ENCODE measurements at places on chromosomes 3 and 15.

DNA sequence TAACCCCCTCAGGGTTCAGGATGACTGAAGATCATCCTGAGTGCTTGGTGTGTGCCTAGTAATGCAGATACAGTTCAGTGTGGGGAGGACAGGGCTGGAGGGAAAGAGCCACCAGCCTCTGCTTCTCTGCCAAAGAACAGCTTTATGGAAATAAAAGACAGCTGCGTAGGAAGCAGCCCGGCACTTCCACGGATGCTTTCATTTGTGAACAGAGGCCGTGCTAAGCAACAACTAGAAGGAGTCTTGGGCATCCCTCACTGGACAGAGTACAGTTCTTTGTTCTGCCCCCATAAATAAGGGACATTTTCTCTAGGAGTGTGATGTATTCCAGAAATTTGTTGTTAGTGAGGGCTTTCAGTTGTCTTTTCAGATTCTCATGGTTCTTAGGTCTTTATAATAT, 194.8 kb upstream of the RGMA start:
- DNase-seq, result no peak

DNA sequence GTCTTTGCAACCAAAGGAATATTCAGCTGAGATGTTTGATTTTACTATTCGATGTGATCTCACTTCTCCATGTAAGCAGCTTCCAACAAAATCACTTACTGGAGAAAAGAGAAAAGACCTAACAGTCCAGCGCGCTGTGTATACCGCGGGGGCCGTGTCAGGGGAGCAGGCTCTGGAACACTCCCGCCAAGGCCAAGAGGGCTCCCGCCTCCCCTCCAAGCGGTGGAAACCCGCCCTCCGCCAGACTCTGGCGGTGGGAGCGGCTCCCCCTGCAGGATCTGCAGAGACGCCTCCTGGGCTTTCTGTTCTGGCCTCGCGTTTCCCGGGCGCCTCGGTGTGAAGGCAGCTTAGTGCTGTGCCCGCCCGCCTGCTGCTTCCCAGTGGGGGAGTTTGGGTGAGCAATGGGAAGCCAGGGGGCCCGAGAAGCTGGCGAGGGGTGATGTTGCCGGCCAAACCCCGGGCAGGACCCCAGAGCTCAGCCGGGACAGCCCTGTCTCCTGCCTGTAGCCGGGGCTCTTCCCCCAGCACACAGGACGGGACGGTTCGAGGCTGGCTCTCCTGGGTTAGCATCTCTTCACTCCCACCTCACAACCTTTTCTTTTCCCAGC, 36.3 kb downstream of the CHST14 start:
- DNase-seq, result peak; percentile 62

DNA sequence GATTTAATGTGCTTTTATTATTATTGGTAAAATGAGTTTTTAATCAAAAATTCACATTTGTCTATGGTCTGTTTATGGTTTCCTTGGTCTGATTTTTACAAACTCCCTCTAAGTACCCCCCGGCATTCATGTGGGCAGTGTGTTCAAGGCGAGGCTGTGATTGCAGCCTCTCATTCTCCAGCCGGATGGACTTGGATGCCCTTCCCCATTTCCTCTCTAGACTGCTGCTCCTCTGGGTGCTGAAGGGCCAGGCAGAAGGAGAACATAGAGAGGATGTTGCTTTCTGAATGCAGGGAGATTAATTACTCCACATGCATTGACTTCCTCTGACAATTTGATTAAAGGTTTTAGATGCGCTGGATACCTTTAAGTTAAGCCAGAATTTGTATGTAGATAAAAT, 3.9 kb upstream of the TMC3 start:
- no peak for DNase-seq

DNA sequence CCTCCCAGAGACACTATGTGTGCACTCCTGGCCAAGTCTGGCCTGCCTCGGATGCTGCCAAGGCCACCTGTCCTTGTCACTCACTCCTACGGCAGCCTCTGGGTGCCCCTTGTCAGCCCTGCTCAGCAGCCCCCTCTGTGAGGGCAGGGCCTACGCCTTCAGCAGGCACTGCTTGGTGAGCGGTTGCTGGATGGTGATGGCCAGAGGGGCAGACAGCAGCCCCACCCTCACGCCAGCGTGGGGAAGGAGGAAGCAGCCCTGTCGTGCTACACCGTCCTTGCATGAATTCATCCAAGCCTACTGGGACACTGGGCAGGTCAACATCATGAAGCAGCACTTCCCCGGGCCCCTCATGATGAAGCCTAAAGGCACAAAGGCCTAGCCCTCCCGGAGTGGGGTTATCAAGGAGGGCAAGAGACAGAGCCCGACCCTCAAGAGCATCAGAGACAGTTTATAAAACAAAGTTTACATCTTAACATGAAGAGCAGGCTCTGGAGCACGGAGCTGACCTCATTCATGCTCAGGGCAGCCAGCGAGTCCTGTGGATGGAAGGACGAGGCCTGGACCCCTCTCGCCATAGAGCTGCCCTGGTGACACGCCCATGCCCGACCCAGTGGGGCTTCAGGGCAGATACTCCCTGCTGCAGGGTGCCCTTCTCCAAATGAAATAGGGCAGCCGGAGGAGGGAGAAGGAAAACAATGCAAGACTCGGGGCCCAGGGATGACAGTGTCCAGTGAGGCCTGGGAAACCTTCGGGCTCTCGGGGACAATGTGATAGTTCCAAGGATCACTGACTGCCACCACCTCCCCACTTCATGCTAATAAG, 25.3 kb downstream of the CHDH start:
- DNase-seq, result no peak

GRCh38 chr3:15860014-15860934, 62.5 kb upstream of the ANKRD28 start:
- no peak for DNase-seq

GRCh38 chr15:72197460-72198355, at the start of gene GRAMD2A:
GRAMD2A (minus strand) TSS chr15:72197787.
- no peak for DNase-seq

- DNase-seq, result no peak
Observed at GRCh38 chr15:65611888-65612615, 1.1 kb upstream of the INTS14 start.

DNA sequence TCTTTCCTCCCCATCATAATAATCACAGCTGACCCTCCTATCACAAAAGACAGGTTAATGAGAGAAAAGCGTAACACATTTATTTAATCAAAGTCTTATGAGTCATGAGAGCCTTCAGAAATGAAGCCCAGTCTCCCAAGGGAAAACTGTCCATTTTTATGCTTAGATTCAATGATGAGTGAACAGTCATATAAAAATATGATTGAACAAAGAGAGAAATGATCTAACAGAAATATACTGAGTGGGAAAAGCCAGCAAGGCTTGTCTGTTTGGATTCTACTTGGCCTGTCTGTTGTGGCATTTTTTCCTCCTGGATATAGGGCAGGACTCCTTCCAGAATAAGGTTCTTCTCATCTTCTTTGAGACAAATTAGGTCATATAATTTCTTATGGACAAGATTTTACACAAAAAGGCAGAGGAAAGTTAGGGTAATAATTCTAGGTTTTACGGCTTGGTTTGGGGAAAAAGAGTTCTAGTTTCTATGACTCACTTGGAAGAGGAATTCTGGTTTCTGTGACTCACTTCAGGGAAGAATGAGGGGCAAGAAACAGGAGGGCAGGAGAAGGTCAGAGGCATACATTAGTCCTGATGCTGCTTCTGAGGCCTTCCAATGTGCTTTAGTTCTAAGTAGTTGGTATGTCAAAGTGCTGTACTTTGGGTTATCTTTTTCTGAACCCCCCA, 534.2 kb downstream of the ZIC1 start:
- DNase-seq, result no peak

- DNase-seq, result peak; percentile 19
Observed at GRCh38 chr3:31077021-31077601, 182.7 kb upstream of the GADL1 start.

GRCh38 chr3:25782636-25782937, 656 bp downstream of the NGLY1 start:
- no peak for DNase-seq

GRCh38 chr15:58182460-58183163, 44.4 kb downstream of the AQP9 start:
- no peak for DNase-seq

DNA sequence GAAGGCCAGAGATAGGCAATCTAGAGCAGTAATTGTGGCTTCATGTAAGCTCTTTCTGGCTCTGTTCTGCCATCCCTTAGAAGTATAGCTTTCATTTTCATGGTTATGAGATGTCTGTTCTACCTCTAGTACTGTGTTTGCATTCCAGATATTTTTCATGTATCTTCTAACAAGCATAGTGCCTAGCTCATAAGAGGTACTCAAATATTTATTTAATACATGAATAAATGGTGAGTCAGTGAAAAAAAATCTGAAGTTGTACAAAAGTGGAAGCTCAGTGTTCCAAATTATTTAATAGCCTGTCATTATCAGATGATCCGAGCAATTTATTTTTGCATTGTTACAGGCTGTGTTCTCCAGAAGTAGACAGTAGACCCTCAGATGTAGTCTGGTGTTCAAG, 64.3 kb downstream of the OXSM start:
- DNase-seq, result no peak

DNA sequence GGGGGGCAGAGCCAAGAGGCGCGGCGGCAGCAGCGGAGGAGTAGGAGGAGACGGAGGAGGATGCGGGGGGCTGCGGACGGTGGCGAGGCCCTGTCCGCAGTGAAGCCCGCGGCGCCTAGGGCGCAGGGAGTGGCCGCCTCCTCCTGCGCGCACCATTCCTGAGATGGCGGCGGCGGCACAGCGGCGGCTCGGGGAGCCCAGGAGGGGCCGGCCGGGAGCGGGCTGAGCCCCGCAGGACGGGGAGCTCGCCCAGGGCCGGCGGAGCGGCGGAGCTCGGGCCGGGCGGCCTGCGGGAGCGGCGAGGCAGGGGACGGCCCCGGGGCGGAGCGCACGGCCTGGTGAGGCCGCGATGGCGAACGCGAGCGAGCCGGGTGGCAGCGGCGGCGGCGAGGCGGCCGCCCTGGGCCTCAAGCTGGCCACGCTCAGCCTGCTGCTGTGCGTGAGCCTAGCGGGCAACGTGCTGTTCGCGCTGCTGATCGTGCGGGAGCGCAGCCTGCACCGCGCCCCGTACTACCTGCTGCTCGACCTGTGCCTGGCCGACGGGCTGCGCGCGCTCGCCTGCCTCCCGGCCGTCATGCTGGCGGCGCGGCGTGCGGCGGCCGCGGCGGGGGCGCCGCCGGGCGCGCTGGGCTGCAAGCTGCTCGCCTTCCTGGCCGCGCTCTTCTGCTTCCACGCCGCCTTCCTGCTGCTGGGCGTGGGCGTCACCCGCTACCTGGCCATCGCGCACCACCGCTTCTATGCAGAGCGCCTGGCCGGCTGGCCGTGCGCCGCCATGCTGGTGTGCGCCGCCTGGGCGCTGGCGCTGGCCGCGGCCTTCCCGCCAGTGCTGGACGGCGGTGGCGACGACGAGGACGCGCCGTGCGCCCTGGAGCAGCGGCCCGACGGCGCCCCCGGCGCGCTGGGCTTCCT, at the start of gene GPR27:
TSS of gene GPR27 (plus strand) at position 155 of the 909 bp plus-strand sequence. CDS start at position 350, 195 bp downstream.
- no peak for DNase-seq
